Mesenteric fat pad (tissue), 1 donor: ENCODE measurements at places on chromosomes 1 and 21.

DNA sequence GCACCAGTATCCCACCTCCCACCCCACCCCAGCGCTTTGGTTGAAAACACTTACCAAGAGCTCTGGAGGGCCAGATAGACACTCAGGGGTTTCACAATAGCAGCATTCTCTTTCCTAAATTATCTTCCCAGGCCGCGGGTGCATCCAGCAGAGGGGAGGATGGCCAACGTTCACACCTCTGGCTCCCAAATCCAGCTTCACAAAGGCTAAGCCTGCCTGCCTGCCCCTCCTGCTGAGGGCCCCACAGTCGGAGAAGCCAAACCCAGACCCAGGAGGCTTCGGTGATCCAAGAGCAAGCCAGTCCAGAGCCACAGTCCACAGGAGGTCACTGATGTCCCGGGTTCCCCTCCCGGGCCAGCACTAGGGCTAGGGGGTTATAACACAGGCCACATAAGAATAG is 231.9 kb downstream of the TRABD2B start:
- no peak for DNase-seq

DNA sequence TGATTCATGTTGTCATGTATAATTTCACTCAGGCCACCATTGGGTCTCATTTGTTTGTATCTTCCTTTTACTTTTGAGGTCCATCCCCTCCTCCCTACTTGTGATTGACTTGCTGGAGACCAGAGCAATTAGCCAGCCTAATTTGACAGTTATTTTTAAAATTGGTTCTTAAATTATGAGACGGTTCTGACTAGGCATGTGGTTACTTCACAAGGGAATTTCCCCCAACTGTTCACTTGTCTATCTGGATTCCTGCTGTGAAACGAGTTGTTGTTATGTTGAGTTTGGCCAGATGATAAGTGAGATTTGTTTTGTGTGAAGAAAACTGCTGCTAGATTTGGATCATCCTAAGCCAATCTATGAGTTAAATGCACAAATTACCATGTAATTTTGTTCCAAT is 359.1 kb downstream of the BARHL2 start:
- no peak for DNase-seq

- DNase-seq: no peak
These were observed 43.6 kb downstream of the ARID1A start for GRCh38 chr1:26739329-26739914.

DNA sequence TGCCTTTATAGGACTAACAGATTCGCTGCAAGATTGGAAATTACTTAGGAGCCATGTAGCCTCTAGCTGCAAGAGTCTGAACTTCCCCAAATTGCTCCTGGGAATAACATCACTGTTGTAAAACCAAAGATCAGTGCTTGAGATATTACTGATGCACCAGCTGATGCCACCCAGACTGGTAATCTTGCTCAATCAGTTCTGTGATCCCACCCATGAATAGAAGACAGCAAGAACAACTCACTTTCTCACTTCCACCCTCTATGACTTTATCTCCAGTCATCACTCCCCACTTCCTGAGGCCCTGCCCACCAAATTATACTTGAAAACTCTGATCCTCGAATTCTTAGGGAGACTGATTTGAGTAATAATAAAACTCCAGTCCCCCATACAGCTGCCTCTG is 1011.1 kb downstream of the PLA2G4A start:
- DNase-seq: no peak

- DNase-seq: no peak
These were observed 7.6 kb downstream of the CHODL start for GRCh38 chr21:18252256-18252655.

DNA sequence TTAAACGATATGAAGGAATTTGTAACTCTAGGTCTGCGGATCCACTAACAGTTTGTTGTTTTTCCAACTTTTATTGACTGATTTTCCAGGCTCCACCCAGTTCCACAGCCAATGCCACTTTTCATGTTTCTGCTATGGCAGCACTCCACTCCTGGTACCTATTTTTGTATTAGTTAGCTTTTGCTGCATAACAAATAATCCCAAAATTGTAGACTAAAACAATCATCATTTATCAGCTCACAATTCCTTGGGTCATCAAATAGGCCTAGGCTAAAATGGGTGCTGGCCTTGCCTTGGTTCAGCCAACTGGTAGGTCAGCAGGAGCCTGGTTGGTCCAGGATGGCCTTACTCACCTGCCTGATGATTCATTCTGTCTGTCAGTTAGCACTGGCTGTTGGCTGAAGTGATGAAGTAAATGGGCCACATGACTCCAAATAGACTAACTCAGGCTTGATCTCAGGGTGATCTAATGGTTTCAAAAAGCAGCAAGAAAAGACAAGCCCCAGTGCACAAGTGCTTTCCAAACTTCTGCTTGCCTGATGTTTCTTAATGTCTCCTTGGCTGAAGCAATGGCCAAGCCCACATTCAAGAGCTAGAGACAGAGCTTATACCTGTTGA is 3.2 kb upstream of the C8B start:
- DNase-seq: no peak

DNA sequence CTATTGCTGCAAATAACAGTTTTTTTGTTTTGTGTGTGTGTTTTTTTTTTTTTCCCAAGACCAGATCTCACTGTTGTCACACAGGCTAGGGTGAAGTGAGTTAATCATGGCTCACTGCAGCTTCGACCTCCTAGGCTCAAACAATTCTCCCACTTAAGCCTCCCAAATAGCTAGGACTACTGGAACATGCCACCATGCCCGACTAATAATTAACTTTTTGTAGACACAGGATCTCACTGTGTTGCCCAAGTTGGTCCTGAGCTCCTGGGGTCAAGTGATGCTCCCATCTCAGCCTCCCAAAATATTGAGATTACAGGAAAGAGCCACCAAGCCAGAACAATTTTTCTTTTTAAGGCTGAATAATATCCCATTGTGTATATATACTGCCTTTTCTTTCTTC is 34.9 kb downstream of the DRAM2 start:
- DNase-seq: no peak

DNA sequence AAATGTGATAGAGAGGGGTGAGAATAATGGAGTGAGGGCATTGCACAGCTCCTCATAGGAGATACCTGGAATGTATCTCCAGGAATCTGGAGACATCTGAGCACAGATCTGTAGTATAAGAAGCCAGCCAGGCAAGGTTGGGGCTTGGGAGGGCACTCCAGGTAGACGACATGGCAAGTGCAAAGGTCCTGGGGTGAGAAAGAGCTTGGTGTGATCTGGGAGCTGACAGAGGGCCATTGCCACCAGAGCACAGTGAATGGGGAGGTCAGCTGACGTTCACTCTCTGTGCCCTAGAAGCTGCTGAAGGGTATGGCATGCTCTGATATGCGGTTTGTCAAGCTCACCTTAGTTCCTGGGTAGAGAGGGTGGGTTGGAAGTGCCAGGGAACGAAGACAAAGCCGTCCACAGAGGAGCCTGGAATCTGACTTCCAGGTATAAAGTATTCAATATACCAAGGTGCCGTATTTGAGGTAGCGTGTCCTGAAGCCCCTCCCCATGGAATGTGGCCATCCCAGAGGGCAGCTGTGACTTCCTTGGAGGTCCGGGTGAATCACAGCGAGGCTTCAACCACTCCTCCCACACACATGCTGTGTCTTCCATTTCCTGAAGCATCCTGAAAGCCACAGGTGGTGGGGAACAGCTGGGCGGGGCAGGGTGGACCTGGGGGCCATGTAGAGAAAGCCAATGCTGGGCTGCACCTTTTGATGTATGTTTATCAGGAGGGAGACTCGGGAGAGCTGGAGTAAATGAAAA is 182.7 kb upstream of the KLHDC7A start:
- no peak for DNase-seq

- DNase-seq: no peak
These were observed 15.9 kb upstream of the RAB4A start for GRCh38 chr1:229254910-229255541.

- no peak for DNase-seq
These were observed 179.6 kb upstream of the CAMK1G start for GRCh38 chr1:209403921-209404320.

DNA sequence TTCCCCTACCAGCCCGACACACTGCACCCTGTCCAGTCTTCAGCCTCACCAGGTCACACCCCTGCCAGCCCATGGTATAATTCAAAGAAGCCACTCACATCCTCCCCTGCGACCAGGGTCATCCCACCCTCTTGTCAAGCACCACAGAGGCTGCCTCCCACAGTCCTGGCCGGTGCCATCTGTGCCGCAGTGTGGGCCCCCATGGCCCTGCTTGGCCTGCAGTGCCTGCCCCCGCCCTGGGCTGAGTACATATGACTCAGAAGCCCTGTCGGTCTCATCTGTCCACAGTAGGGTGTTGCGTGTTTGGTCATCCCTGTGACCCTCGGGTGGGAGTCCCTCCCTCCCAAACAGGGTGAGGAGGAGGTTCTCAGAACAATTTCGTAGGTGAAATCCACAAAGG is 190.8 kb upstream of the AJAP1 start:
- peak; percentile 55 for DNase-seq

DNA sequence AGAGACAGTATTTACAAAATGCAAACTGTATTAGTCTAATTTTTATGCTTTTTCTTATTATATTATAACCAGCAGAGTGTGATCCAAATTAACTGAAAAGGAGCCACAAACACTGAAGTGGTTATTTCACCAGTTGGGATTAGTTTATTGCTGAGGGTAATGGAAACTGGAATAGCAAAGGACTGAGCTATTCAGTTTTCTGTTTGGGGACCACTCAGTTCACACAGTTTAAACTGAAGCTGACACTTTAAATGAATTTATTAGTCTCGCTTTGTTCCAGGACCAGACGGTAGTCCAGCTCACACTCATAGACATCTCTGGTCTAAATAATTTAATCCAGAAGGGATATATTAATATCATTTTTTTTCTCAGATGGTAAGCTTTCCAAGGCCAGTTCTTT is 410.7 kb downstream of the LTN1 start:
- DNase-seq: no peak

- no peak for DNase-seq
These were observed 332.7 kb upstream of the RUNX1 start for GRCh38 chr21:35381743-35382310.

- no peak for DNase-seq
These were observed 19.0 kb upstream of the RGS2 start for GRCh38 chr1:192789871-192790270.

DNA sequence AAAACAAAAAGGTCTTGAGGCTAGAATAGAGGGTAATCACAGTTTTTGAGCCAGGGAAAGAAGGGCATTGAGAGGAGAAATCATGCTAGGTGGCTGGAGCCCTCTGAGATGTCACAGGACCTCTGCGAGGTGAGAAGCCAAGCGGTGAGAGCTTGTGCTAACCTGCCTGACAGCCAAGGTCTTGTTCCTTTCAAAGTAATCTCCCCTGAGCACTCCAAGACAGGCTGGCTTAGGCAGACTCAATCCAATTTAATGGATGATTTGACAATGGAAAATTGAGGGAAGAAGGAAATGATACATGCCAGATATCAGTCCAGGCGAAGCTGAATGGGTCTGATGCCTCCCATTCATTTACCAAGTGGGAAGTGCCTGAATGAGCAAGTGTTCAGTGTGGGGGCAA is 311.9 kb upstream of the PTBP2 start:
- no peak for DNase-seq

GRCh38 chr21:33432496-33432895 is 29.3 kb downstream of the IFNGR2 start:
- DNase-seq: peak; percentile 11
